ENCODE measurements at places on chromosomes 1 and 21.

- DNase-seq, result peak; percentile 70
Measured at GRCh38 chr1:185170291-185170848, 13.4 kb downstream of the SWT1 start.

DNA sequence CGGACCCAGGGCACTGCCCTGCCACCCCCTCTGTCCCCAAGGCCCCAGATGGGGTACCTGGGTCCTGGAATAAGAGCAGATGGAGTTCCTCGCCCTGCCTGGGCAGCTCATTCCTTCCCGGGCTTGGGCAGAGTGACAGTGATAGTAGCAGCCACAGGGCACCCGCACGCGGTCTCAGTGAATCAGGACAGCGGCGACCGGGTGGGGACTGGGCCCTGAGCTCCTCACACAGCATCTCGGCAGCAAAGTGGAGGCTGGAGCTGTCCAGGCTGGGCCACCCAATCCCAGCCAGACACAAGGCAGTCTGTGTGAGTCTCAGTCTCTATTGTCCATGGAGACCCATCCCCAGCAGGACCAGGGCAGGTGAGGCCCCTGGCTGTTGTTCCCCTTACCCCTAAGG lies 37.4 kb upstream of the CCDC27 start:
- DNase-seq, result no peak

GRCh38 chr1:224894915-224895314 lies 34.6 kb upstream of the DNAH14 start:
- no peak for DNase-seq

DNA sequence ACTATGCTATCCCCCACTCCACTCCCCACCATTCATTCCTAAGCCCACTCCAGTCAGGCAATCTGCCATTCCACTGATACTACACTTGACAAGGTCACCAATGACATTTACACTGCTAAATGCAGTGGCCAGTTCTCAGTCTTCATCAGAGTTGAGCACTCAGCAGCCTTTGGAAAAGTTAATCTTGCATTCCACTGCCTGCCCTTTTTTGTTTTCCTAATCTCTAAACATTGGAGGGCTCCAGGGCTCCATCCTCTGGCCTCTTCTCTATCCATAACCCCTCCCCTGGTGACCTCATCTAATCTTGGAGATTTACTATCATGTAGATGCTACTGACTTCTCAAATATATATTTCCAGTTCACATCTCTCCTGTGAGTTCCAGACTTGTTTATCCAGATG lies 70.9 kb upstream of the S1PR1 start:
- no peak for DNase-seq

- no peak for DNase-seq
Measured at GRCh38 chr1:116411784-116412479, 38.9 kb downstream of the ATP1A1 start.

DNA sequence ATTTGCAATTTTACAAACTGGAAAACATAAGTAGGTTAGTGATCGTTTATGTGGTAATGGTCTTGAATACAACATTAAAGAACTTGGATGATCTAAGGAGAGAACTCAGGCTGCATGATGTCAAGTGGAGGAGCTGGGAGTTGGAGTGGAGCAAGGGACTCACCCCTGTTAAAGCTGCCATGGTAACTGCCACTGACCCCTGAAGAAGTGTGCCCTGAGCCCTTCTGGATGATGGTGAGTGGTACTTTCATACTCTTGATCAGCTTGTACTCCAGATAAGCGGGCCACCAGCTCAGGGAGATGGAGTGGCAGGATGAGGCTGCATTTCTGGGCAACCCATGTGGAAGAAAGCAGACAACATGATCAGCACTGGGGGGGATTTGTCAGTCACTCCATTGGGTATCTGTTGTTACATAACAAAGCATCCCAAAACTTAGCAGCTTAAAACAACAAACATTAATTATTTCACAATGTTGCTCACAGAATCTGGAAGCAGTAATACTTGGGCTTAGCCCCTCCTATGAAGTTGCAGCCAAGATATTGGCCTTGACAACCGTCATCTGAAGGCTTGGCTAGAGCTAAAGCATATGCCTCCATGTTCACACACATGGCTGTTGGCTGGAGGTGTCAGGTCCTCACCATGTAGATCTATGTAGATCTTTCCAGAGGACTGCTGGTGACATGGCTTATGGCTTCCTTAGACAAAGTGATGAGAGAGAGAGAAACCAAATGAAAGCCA lies 213.8 kb downstream of the DUSP10 start:
- DNase-seq, result no peak

DNA sequence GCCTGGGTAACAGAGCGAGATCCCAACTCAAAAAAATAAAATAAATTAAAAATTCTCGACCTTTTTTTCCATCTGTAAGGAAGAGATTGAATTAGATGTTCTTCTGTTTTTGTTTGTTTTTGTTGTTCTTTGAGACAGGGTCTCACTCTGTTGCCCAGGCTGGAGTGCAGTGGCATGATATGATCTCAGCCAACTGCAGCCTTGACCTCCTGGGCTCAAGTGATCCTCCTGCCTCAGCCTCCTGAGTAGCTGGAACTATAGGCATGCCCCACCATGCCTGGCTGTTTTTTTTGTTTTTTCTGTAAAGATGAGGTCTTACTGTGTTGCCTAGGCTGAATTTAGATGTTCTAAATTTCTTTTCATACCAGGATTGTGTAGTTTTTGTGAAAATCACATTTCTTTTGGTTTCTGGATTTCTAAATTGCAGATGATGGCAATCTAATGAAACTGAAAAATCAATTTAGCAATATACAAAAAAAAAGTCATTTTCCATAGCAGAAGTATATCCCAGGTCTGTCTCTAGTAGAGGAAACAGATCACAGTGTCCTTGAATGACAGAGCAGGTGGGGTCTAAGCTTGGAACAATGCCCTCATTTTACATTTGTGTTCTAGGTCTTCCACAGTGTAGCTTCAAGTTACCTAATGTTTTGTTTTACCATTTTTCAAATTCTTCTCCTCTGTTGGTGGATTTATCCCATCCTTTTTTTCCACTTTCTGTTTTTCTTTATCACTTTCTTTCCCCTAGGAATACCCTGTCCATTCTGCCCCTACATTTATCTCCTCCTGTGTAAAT lies 20.3 kb downstream of the ZYG11A start:
- no peak for DNase-seq

- no peak for DNase-seq
Measured at GRCh38 chr1:55311057-55311641, 96.0 kb upstream of the USP24 start.

DNA sequence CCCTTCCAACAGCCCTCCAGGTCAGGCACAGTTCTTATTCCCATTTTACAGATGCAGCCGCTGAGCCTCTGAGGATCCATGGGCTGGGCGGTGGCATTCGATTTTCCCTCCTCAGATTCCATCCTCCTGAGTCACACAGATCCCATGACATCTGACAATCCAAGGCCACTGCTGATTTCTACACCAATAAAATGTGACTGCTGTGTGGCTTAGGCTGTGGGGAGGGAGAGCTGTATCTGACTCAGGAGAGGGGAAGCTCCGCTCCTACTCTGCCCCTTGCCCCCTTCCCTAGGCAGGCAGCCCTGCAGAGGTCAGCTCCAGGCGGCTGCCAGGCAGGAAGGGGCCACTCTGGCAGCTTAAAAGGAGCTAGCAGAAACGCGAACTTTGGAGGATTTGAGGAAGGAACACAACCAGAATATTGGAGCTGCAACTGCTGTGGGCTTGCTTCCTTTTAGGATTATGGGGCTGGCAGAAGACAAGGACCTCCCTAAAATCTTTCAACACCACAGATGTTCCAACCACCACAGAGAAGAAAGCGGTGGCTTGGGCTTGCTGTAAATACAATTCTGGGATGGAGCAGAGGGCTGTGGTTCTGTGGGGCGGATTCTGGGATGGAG lies 50.0 kb downstream of the MRPL37 start:
- DNase-seq, result no peak

GRCh38 chr1:51564124-51564523 lies 45.1 kb upstream of the EPS15 start:
- peak; percentile 24 for DNase-seq

DNA sequence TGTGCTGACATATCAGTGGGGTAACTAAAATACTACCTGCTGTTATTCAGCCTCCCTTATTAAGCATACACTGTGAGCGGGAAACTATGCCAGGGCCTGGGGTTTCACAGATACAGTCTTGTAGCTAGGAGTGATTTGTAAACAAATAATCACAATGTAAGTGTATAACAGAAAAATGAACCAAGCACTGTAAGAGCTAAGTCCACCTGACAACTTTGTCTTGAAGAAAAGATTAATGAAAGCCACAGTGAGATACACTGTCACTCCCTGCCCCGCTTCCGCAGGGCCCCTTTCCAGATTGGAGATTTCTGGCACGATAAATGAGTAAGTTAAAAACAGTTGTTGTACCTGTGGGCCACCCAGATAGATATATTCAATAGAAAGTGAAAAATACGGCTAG lies 4.8 kb downstream of the RCAN3 start:
- DNase-seq, result peak; percentile 39

DNA sequence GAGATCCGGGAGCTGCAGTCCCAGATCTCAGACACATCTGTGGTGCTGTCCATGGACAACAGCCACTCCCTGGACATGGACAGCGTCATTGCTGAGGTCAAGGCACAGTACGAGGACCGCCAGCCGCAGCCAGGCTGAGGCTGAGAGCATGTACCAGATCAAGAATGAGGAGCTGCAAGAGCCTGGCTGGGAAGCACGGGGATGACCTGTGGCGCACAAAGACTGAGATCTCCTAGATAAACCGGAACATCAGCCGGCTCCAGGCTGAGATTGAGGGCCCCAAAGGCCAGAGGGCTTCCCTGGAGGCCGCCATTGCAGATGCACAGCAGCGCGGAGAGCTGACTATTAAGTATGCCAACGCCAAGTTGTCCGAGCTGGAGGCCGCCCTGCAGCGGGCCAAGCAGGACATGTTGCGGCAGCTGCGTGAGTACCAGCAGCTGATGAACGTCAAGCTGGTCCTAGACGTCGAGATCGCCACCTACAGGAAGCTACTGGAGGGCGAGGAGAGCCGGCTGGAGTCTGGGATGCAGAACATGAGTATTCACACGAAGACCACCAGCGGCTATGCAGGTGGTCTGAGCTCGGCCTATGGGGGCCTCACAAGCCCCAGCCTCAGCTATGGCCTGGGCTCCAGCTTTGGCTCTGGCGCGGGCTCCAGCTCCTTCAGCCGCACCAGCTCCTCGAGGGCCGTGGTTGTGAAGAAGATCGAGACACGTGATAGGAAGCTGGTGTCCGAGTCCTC lies 25.5 kb downstream of the ETV3L start:
- DNase-seq, result peak; percentile 44

DNA sequence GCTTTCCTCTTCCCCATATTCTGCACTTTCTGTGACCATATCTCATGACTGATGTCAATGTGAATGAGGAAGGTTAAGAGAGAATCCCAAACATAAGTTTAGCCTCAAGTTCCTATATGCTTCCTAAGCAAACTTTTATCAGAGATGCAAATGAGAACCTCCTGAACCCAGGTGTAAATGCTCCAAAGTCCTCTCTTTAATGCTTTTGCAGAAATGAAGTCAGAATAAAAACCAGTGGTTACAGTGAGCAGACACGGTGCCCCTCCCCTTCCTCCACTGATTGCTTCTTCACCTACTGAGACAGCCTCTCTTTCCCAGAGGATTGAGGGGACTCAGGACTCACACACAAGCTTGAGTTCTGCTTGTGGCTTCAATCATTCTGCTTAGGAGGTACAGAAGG lies 11.6 kb upstream of the PIGC start:
- no peak for DNase-seq

DNA sequence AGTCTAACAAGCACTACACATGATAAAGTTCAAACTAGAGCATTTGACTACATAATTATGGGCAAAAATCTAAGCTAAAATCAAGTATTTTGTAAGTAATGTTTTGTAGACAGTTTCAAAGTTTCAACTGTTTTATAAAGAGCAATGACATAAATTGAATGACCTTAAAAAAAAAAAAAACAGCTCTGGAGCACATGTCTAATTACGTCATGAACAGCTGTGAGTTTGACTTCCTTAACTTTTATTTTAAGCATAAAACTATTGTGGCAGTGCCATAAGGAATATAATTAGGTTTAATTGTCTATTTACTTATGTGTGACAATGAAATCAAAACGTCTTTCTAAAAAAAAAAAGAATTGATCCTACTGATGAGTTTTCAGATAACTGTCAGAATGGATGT lies 272.5 kb upstream of the LRRC7 start:
- no peak for DNase-seq

- no peak for DNase-seq
Measured at GRCh38 chr21:45512626-45513002, 29.6 kb downstream of the SLC19A1 start.

- DNase-seq, result peak; percentile 51
Measured at GRCh38 chr1:10338047-10338446, 60.8 kb upstream of the PGD start.

- DNase-seq, result no peak
Measured at GRCh38 chr1:34844252-34844634, 15.3 kb downstream of the SMIM12 start.

GRCh38 chr1:38153066-38153777 lies 106.6 kb upstream of the POU3F1 start:
- DNase-seq, result no peak

Data from CD4-positive, alpha-beta T cell treated with Interferon alpha-2 for 1 hour (primary cell).